ENCODE measurements at places on chromosomes 6 and 20. TPM values are rescaled to one million over a fixed set of nuclear protein-coding genes. Genes with fewer than 3 reads are reported as not detected.

GRCh38 chr6:108652375-108652774 is 91.7 kb downstream of the FOXO3 start:
- H3K27ac ChIP-seq = no peak overlapping the region
- H3K27me3 ChIP-seq = no peaks in the 10 kb centered on the region
- DNase-seq = no peak

Gene EYA2
- total RNA-seq = 1.8 TPM

GRCh38 chr6:130713144-130713543 is 114.1 kb upstream of the SMLR1 start:
- no peak overlapping the region for H3K27ac ChIP-seq
- H3K4me1 ChIP-seq = no peaks in the 10 kb centered on the region
- no peaks in the 10 kb centered on the region for H3K36me3 ChIP-seq

DNA sequence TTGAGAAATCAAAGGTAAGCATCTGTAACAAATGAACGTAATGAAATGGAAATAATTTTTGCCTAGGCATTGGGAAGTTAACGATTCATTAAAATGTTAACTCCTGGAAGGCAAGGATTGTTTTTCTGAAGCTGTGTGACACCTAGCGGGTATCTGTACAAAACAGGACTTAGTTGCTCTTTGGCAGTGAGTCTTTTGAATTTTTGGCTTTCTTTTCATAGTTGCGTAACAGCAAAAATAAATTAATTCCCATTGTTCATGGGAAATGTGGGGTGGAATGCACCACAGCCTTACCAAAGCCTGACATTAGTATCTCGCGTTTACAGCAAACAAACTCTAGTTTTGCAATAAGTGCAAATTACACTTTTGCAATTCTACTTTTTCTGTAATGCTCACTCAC is 92.7 kb upstream of the DTNBP1 start:
- no peak overlapping the region for H3K27ac ChIP-seq
- no peak for DNase-seq
- H3K4me1 ChIP-seq = no peaks in the 10 kb centered on the region
- no peak overlapping the region for H3K4me3 ChIP-seq

Gene OVOL2
- total RNA-seq = not detected

DNA sequence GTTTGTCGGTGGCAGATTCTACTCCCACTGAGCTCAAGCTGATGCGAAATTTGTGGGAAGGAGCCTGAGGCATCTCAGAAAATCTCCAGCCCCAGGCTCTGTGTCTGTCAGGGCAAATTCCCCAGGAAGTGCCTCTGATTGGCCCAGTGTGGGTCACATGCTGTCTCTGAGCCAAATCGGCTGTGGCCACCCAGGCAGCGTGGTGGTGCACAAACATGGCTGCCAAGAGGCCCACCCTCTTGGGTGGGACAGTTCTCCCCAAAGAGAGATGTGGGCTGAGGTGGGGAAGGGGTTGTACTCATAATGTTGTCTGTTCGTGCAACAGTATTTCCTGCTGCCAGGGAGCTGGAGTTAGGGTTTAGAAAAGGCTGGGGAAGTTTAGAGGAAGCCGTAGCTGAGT is 130.6 kb downstream of the BMP7 start:
- H3K4me3 ChIP-seq = no peak overlapping the region
- no peaks in the 10 kb centered on the region for H3K27me3 ChIP-seq
- H3K27ac ChIP-seq = no peak overlapping the region
- DNase-seq = no peak
- no peaks in the 10 kb centered on the region for H3K4me1 ChIP-seq
- H3K36me3 ChIP-seq = no peaks in the 10 kb centered on the region

DNA sequence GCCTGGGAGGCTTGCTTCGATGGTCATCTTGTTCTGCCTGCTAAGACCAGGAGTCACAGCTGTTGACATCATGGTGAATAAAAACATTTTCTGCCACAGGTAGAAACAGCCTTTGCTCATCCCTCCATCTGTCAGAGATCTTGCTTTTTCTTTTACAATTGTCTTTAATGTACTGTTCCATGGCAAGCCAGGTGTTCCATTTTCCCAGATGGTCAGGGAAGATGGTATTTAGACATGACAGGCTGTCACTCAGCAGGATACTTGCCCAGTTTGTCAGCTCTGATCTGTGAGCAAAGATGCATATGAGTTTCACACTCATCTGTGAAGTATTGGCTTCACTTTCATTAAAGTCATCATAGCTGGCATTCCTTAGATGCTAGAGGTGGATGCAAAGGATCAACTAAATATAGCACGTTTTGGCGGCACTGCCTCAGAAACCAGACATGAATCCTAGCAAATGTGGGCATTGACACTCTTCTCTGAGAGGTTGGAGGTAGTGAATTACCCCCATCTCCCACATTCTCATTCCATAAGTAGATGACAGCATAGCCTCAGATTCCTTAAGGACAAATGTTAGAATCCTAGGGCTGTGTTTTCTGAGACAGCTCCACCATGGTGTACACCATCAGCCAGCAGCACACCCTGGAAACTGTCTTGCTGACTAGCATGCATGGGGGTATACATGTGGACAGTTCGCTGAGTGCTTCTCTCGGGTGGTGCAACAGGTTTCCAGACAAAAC is 4.2 kb downstream of the SSTR4 start:
- no peak overlapping the region for H3K27ac ChIP-seq
- no peaks in the 10 kb centered on the region for H3K27me3 ChIP-seq
- DNase-seq = no peak
- H3K36me3 ChIP-seq = no peaks in the 10 kb centered on the region

DNA sequence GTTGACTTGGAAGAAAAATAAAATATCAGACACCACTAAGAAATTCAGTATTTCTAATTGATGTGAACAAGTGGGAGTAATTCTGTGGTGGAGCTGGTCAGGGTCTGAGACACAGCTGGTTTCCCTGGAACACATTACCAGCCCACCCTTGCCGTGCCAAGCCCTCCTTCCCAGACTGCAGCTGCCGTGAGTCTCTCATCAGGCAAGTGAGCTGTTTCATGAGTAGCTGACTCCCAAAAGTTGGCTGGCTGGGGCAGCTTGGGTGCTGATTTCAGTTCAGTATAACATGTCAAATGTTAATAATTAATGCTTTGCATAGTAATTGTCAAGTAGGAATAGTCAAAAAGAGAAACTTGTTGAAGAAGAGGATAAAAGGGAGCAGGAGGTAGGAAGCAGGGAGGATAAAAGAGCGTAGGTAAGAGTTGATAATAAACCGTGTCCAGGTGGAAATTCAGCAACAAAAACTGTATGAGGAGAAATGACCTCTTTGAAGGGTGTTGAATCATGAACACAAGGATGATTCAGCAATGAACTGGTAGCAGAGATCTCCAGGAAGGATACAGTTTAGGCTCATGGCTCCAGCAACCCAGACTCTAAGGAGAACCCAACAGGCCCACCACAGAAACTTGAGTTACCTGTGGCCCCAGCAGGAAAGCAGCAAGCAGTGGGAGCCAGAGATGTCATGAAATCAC is 110.9 kb upstream of the SSTR4 start:
- no peak for DNase-seq
- no peaks in the 10 kb centered on the region for H3K36me3 ChIP-seq
- H3K4me1 ChIP-seq = no peaks in the 10 kb centered on the region
- peaks cover 4% of the 10 kb centered on the region for H3K27me3 ChIP-seq
- H3K4me3 ChIP-seq = no peak overlapping the region

DNA sequence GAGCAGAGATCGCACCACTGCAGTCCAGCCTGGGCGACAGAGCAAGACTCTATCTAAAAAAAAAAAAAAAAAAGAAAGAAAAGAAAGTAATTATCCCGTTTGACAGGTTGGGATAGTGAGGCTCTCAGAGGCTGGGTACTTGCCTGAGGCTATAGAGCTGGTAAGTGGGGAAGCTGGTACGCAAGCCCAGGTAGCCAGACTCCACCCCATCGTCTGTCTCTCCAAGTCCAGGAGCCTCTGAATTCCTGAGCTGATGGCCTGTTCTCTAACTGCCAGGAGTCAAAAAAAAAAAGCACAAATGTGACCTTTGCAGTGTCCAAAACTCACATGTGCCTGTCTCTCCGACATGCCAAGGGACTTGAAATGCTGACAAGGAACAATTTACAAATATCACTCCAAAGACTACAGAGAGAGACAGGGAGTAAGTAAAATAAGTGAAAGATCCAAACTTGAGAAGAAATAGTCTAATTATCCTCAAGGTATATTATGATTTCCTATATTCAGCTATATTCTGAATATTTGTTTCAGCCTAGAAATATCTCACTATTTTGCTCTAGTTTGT is 109.1 kb upstream of the SCAF8 start:
- H3K36me3 ChIP-seq = no peaks in the 10 kb centered on the region
- no peaks in the 10 kb centered on the region for H3K4me1 ChIP-seq
- no peak overlapping the region for H3K4me3 ChIP-seq
- H3K27me3 ChIP-seq = no peaks in the 10 kb centered on the region
- no peak for DNase-seq

GRCh38 chr6:80440496-80441115 is 334.1 kb downstream of the BCKDHB start:
- H3K36me3 ChIP-seq = no peaks in the 10 kb centered on the region
- no peaks in the 10 kb centered on the region for H3K4me1 ChIP-seq
- no peak for DNase-seq
- H3K27me3 ChIP-seq = no peaks in the 10 kb centered on the region

Gene PDE7B
- total RNA-seq = 9.2 TPM

GRCh38 chr6:64290867-64291266 is 655.3 kb downstream of the PHF3 start:
- no peak for DNase-seq
- H3K4me1 ChIP-seq = no peaks in the 10 kb centered on the region
- no peaks in the 10 kb centered on the region for H3K36me3 ChIP-seq
- no peak overlapping the region for H3K4me3 ChIP-seq
- no peaks in the 10 kb centered on the region for H3K27me3 ChIP-seq
- no peak overlapping the region for H3K27ac ChIP-seq

GRCh38 chr6:83757021-83757420 is 48.1 kb upstream of the SNAP91 start:
- H3K4me1 ChIP-seq = no peaks in the 10 kb centered on the region
- H3K36me3 ChIP-seq = no peaks in the 10 kb centered on the region
- no peak overlapping the region for H3K4me3 ChIP-seq
- no peak overlapping the region for H3K27ac ChIP-seq

- H3K4me1 ChIP-seq = no peaks in the 10 kb centered on the region
- DNase-seq = no peak
- H3K27me3 ChIP-seq = no peaks in the 10 kb centered on the region
- H3K27ac ChIP-seq = no peak overlapping the region
Measured at GRCh38 chr6:25927178-25927577, 3.3 kb downstream of the SLC17A2 start.

Gene SMIM28
- not detected for total RNA-seq

Gene PRPH2
- total RNA-seq = 0.10 TPM

Gene HLA-DMB
- total RNA-seq = 587 TPM

DNA sequence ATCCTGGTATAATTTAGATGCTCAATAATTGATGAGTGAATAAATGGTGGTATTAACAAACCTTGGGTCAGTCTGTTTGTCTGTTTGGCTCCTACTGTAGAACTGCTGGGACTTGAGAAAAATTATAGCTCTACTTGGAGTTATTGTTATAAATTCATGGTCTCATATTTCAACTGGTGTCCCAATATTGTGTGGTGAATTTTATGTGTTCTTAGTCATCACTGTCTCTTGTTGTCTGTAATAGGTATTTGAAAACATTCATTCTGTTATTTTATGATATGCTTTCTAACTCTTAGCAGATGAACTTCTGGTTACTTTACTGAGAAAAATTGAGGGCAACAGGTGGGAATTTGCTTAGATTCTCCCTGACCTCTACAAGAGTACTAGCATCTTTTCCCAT is 221.4 kb downstream of the CDKAL1 start:
- DNase-seq = no peak
- H3K36me3 ChIP-seq = no peaks in the 10 kb centered on the region

Gene SLC2A10
- not detected for total RNA-seq

DNA sequence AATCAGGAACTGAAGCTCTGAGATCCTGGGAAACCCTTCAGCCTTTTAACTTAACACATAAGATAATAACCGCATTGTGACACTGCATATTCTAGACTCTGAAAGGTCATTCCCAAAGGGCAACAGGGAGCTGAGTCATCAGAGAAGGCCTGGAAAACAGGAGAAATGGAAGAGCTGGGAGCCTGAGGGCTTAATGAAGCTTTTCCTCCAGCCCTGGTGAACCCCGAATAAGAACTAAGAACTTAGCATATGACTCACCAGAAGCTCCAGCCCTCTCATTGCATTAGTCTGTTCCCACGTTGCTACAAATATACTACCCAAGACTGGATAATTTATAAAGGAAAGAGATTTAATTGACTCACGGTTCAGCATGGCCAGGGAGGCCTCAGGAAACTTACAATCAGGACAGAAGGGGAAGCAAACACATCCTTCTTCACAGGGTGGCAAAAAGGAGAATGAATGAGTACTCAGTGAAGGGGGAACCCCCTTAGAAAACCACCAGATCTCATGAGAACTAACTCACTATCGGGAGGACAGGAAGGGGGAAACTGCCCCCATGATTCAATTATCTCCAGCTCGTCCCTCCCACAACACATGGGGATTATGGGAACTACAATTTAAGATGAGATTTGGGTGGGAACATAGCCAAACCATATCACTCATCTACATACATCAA is 648.5 kb downstream of the TFAP2A start:
- H3K4me1 ChIP-seq = no peaks in the 10 kb centered on the region
- no peaks in the 10 kb centered on the region for H3K36me3 ChIP-seq
- no peak for DNase-seq
- H3K27me3 ChIP-seq = no peaks in the 10 kb centered on the region
- H3K4me3 ChIP-seq = no peak overlapping the region

All from B cell (primary cell).